Activated CD4-positive, alpha-beta memory T cell treated with anti-CD3 and anti-CD28 coated beads, Interleukin-2, amount 10 ng/mL, durations not matched to agents 7 days and 5 days (primary cell): ENCODE measurements at places on chromosomes 2 and 18. TPM values are rescaled to one million over a fixed set of nuclear protein-coding genes. Genes with fewer than 3 reads are reported as not detected.

DNA sequence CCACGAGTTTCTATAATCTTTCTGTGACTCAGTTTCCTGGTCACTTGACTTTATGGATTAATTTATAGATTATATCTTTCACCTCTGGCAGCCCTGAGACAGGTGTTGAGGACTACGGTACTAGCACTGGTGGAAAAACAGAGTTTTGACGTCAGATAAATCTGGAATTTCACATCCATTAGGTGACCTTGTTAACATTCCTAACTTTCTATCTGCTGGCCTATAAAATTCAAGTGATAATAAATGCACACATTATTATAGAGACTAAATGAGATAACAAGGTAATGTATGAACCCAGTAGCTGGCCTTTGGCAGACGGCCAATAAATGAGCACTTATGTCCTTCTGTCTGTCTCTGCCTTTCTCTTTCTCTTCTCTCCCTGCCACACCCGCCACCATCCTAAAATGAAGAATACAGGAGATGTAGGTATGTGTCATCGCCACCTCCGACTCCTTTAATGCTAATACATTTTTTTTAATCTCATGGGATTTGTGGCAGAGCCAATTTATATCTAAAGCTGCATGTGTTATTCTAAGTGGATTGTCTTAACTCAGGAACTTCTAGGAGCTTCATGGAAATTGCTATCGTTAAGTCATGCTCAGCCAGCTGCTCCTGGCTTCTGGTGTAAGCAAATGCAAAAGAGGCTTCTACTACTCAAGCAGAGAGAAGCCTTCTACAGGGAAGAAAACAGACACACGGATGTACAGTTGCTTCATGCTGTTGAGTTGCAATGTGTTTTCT, 2.3 kb downstream of the TM4SF20 start:
- H3K4me1 ChIP-seq: peaks cover 5% of the 10 kb centered on the region
- H3K27ac ChIP-seq: no peak overlapping the region
- no peaks in the 10 kb centered on the region for H3K36me3 ChIP-seq
- no peak for DNase-seq

DNA sequence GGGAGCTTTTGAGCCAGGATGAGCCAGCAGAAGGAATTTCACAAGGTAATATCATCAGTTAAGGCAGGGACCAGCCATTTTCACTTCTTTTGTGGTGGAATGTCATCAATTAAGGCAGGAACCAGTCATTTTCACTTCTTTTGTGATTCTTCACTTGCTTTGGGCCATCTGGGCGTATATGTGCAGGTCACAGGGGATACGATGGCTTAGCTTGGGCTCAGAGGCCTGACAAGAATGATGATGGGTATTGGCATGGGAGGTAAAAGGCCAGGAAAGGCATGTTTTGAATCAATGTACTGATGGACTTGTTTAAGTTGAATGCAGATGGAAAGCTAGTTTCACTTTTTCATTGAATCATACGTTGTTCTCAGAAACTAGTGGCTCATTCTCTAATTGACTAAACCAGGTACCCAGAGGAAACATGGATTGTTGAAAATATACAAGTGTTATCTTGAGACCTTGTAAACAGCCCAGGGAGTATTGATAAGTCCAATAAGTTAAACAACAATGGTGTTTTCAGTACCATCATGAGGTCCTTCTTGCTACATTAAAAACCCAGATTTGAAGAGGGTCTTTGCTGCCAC, 1672.5 kb upstream of the DDX18 start:
- no peak overlapping the region for H3K27ac ChIP-seq
- no peak for DNase-seq
- H3K27me3 ChIP-seq: no peaks in the 10 kb centered on the region
- no peaks in the 10 kb centered on the region for H3K36me3 ChIP-seq
- no peak overlapping the region for H3K4me3 ChIP-seq

CXCR1 gene
- total RNA-seq: 3.0 TPM

- H3K27ac ChIP-seq: no peak overlapping the region
- H3K27me3 ChIP-seq: no peaks in the 10 kb centered on the region
- no peak for DNase-seq
- H3K4me3 ChIP-seq: no peak overlapping the region
- no peaks in the 10 kb centered on the region for H3K36me3 ChIP-seq
Measured at GRCh38 chr2:1548910-1549673, 135.8 kb downstream of the TPO start.

GRCh38 chr2:37781028-37781427, 109.6 kb upstream of the CDC42EP3 start:
- no peaks in the 10 kb centered on the region for H3K36me3 ChIP-seq
- no peaks in the 10 kb centered on the region for H3K27me3 ChIP-seq
- no peaks in the 10 kb centered on the region for H3K4me1 ChIP-seq
- no peak overlapping the region for H3K27ac ChIP-seq
- DNase-seq: no peak

RESP18 gene
- not detected for total RNA-seq

TMEM17 gene
- not detected for total RNA-seq

GRCh38 chr2:72457801-72458516, 310.3 kb upstream of the CYP26B1 start:
- H3K4me3 ChIP-seq: no peak overlapping the region
- DNase-seq: no peak
- no peaks in the 10 kb centered on the region for H3K4me1 ChIP-seq
- H3K27ac ChIP-seq: no peak overlapping the region
- no peaks in the 10 kb centered on the region for H3K27me3 ChIP-seq

- H3K27ac ChIP-seq: no peak overlapping the region
- DNase-seq: no peak
- peaks cover 2% of the 10 kb centered on the region for H3K27me3 ChIP-seq
- H3K36me3 ChIP-seq: no peaks in the 10 kb centered on the region
- H3K4me3 ChIP-seq: no peak overlapping the region
- H3K4me1 ChIP-seq: peaks cover 13% of the 10 kb centered on the region
Measured at GRCh38 chr18:58988600-58988999, 123.9 kb downstream of the ZNF532 start.

- H3K27ac ChIP-seq: peak overlapping the region; percentile 40
- no peak for DNase-seq
- peaks cover 15% of the 10 kb centered on the region for H3K4me1 ChIP-seq
- peaks cover 73% of the 10 kb centered on the region for H3K27me3 ChIP-seq
- H3K4me3 ChIP-seq: no peak overlapping the region
Measured at GRCh38 chr2:218961229-218961628, 1.8 kb downstream of the CDK5R2 start.

ERBB4 gene
- not detected for total RNA-seq

GCA gene
- total RNA-seq: 17.0 TPM

DNA sequence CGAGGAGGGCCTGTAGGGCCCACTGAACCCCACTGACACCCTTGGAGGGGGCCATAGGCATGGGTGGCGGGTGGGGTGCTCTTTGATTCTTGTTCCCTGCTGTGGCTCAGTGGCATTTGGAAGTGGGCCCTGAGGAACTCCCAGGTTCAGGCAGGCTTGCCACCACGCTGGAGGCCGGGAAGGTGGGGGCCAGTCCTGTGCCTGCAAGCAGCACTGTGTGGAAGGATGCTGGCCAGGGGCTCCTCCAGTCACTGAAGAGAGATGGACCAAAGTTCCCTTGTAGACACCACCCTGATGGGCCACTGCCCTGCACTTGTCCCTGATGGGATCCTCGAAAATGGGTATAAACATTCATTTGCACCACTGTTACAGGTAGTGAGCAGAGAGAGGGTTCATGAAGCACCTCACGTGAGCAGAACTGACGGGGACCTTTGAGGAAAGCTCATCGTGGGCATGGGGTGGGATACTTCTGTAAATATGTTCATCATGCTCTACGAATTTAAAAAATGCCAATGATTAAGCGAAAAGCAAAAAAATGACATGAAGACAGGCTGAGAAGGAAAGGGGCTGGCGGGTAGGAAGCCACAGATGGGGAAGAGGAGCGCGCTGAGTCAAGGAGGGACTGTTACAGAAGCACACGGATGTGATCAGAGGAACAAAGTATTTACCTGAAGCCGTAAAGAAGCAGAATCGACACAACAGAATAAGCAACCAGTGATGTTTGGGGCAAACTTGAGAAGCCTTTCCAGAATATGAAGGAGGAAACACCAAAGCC, 45.2 kb upstream of the ASB1 start:
- H3K27ac ChIP-seq: no peak overlapping the region
- H3K27me3 ChIP-seq: no peaks in the 10 kb centered on the region
- no peak for DNase-seq

DNA sequence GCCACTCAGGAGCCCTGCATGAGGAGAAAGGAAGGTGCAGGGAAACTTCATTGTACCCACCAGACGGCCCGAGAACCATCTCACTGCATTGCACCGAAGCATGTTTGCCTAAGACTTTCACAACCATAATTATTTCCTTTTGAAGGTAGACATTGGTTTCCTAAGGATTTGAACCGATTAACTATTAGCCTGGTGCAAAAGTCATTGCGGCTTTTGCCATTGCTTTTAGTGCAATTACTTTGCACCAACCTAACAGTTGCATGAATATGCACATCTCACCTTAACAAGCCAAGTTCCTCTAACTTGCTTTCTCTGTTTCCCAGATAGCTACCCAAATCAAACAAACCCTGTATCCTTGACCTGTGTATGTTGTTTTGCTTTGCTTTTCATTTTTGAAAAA, 516.3 kb upstream of the ID2 start:
- peaks cover 10% of the 10 kb centered on the region for H3K4me1 ChIP-seq
- H3K36me3 ChIP-seq: peaks cover 6% of the 10 kb centered on the region
- peaks cover 2% of the 10 kb centered on the region for H3K27me3 ChIP-seq
- no peak overlapping the region for H3K27ac ChIP-seq
- no peak overlapping the region for H3K4me3 ChIP-seq

DNA sequence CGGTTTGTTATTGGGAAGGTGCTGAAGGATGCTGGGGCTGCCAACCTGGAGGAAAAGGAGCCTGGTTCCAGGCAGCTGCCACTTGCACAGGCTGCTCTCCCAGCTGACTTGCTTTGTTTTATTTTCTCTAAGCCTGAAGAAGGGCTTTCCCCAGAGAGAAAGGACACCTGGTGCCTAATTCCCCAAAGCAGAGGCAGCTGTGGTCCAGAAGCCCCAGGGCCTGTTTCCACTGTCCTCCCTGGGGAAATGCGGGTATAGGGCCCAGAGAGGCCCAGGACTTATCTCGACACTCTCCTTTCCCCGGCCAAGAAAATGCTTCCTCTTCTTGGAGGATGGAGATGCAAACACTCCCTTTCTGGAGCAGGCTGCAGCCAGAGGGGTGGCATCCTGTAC, 30.1 kb downstream of the INO80C start:
- no peak for DNase-seq
- no peaks in the 10 kb centered on the region for H3K27me3 ChIP-seq
- no peaks in the 10 kb centered on the region for H3K4me1 ChIP-seq
- H3K36me3 ChIP-seq: no peaks in the 10 kb centered on the region
- no peak overlapping the region for H3K27ac ChIP-seq

- H3K4me1 ChIP-seq: peaks cover 6% of the 10 kb centered on the region
- no peak overlapping the region for H3K27ac ChIP-seq
- peaks cover 9% of the 10 kb centered on the region for H3K27me3 ChIP-seq
- no peak overlapping the region for H3K4me3 ChIP-seq
- no peaks in the 10 kb centered on the region for H3K36me3 ChIP-seq
- DNase-seq: no peak
Measured at GRCh38 chr2:96111823-96112500, 4.4 kb downstream of the ADRA2B start.

GRCh38 chr2:241255542-241256167, 59.8 kb downstream of the HDLBP start:
- DNase-seq: no peak
- H3K36me3 ChIP-seq: peaks cover 65% of the 10 kb centered on the region
- no peaks in the 10 kb centered on the region for H3K27me3 ChIP-seq
- H3K27ac ChIP-seq: no peak overlapping the region
- no peak overlapping the region for H3K4me3 ChIP-seq
- H3K4me1 ChIP-seq: peaks cover 7% of the 10 kb centered on the region

DNA sequence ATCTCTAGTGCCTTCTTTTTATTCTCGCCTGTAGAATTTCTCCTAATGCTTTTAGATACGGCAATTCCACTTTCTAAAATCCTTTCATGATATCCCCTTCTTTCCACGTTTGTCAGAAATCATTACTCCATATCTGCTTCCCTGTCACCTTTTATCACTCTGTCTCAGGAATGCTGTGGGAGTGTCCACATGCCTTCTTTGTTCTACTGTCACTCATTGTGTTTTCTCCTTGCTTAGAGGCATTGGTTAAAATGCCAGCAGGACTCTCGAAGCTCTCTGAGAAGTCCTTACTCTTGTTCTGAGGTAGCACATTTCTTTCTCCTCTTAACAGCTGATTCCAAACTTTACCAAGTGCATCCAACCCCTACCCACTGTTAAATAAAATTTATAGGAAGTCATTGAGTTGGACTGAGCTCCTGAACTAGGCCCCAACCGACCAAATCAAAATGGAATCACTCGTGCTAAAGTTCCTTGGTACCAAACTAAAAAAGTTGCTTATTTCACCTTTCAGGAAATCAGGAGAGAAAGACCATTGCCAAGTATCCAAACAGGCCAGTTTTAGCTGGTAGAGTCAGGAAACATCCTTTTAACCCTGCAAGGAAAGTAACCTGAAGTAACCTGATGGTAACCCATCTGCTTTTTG, 10.6 kb upstream of the GALNT5 start:
- H3K4me3 ChIP-seq: no peak overlapping the region
- no peak overlapping the region for H3K27ac ChIP-seq
- peaks cover 23% of the 10 kb centered on the region for H3K4me1 ChIP-seq
- H3K36me3 ChIP-seq: no peaks in the 10 kb centered on the region
- H3K27me3 ChIP-seq: no peaks in the 10 kb centered on the region

DNA sequence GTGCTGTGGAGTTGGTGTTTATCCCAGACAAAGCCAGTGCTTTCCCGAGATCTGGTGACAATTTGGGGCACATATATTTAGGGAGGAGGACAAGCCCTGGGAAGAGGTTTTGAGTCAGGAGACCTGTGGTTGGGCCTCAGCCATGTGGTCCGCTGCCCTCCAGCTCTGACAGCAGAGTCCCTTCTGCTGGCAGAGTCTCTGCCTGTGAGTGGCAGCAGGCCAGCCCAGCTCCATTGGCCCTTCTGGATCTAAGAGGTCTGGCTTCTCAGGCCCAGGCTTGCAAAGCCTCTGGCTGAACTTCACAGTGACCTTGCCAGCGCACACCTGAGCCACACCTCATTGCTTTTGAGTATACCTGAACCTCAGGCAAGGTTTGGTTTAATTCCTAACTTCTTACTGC, 115.3 kb downstream of the BCL2L11 start:
- no peak for DNase-seq
- peaks cover 74% of the 10 kb centered on the region for H3K36me3 ChIP-seq
- H3K4me1 ChIP-seq: peaks cover 21% of the 10 kb centered on the region
- no peaks in the 10 kb centered on the region for H3K27me3 ChIP-seq

HOXD9 gene
- not detected for total RNA-seq

- H3K27ac ChIP-seq: no peak overlapping the region
- H3K36me3 ChIP-seq: no peaks in the 10 kb centered on the region
- no peak for DNase-seq
Measured at GRCh38 chr2:211270257-211270656, 713.9 kb downstream of the CPS1 start.

- no peak overlapping the region for H3K27ac ChIP-seq
- H3K36me3 ChIP-seq: no peaks in the 10 kb centered on the region
Measured at GRCh38 chr18:47677952-47678351, 252.5 kb downstream of the SMAD2 start.

DNAJC10 gene
- 50.2 TPM for total RNA-seq

CHRND gene
- not detected for total RNA-seq
